ENCODE measurements at places on chromosomes 11 and 22.

DNA sequence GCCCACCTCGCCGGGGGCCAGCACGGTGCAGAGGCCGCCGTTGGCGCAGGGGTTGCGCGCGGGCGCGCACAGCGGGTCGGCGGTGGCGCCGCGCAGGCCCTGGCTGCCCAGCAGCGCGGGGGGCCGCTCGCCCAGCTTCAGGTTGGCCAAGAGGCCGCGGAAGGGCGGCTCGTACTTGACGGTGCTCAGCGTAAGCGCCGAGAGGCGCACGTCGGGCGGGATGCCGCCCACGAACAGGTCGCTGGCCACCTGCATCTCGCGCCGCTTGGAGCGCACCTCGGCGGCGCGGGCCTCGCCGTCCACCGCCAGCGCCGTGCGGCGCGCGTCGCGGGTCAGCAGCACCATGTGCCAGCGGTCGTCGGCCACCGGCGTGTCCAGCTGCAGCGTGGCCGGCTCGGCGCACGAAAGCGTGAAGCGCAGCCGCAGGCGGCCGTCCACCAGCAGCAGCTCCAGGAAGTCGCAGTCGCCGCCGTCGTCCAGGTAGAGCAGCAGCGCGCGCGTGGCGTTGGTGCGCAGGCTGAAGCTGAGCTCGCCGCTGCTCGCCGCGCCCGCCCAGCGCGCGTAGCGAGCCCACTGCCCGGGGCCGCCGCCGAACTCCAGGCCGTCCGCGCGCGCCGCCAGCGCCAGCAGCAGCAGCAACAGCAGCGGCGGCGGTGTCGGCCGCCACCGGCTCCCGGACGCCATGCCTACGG lies 9.8 kb downstream of the NRXN2 start:
- no peak for DNase-seq

GRCh38 chr11:8258784-8259183 lies 4.9 kb downstream of the LMO1 start:
- DNase-seq: peak; percentile 46

GRCh38 chr11:47570651-47571356 lies 5.4 kb downstream of the PTPMT1 start:
- no peak for DNase-seq

- DNase-seq: no peak
Observed at GRCh38 chr11:69012092-69013008, 696 bp downstream of the MRGPRF start.

DNA sequence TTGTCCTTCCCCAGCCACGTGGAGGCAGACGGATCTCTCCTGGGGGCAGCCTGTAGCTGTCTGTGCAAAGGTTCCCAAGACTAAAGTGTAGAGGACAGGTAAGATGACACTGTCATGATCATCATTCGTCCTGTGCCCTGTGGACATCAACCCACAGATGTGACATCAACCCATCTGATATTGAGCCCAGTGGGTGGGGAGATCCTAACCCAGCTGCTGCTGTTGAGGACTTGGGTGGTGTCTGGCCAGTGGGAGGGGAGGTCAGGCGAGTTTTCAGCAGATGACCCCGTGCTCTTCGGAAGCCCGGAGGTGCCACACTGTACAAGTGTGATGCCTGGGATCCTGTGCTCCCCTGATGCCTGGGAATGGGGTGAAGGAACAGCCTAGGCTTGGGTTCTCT lies 1.2 kb upstream of the GAL start:
- DNase-seq: no peak

DNA sequence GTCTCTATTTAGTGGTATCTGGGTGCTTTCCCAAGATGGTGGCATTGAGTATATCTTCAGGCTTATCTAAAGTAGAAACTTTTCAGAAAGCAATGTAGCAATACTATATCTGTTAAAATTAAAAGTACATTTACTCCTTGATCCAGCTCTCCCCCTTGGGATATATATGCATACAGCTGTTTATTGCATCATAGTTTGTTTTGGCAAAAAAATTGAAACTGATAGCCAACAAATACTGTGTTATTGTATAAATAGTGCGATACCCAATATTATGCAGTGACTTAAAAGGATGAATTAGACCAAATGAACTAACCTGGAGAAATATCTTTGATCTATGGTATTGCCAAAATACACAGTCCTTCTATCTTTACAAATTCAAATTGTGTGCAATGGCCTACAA lies 8.4 kb upstream of the OR10A3 start:
- no peak for DNase-seq

DNA sequence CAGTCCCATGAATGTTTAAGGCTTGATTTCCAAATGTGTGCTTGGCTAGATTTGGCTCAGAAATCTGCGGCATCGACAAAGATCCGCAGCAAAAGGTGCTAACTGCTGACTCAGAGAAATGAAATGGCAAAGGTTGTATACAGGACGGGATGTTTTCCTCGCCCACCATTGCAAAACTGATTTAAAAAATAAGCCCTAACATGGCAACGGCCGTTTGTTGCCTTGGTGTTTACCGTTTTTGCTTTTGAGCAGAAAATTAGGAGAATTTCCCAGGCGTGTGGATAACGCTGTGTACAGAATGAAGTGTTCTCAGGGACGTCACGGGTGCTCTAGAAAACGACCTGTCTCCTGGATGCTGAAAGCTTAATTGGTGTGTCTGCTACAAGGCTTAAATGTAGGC lies 70.2 kb downstream of the ARHGAP8 start:
- no peak for DNase-seq

DNA sequence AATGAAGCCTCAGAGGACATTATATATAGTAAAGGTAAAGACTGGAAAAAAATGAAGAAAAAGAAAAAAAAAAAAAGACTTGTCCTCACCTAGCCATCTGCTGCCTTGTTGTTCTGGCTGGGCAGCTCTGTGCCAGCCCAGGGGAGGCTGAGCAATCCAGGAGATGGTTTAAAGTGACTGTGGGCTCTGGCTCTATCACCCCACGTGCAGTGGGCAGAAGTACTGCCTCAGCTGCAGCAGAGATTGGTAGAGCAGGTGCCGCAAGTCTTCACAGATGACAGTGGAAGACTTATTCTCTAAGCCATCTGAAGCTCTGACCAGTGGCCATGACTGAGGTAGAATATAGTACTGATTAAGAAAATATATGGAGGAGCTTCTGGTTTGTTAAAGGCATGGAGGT lies 62.2 kb downstream of the SGSM3 start:
- DNase-seq: no peak

DNA sequence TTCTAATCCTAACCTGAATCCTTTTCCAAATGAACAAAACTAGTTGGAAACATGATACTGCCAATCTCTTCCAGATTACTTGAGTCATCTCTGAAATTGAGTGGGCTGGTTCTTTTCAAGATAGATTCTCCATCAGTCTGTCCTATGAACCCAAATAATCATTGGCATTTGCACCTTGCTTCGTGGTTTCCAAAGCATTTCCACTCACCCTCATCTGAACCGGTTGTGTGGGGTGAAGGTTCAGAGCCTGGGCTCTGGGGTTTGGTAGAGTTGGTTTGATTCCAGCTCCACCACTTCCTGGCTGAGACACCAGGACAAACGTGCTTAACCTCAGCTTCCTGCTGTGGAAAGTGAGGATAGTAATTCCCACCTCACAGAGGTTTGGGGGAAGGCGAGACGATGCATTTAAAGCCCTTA lies 206.4 kb upstream of the E2F8 start:
- DNase-seq: no peak

DNA sequence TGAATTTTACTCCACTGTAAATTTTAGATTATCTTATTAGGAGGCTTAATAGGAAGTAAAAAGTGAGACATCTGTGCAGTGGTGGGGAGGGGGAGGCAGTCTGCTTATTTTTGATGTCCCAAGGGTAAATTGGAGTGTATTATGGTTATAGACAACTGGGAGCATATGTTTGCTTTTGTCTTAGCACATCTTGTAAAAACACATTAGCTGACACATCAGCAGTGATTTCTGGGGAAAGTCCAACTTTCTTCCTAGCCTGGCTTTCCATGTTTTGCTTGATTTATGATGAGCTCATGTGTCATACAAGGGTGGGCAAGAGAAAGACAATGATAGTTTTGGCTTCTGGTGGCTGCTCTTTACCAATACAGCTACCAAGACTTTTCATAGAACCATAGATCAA lies 4.0 kb downstream of the ANO3 start:
- no peak for DNase-seq

DNA sequence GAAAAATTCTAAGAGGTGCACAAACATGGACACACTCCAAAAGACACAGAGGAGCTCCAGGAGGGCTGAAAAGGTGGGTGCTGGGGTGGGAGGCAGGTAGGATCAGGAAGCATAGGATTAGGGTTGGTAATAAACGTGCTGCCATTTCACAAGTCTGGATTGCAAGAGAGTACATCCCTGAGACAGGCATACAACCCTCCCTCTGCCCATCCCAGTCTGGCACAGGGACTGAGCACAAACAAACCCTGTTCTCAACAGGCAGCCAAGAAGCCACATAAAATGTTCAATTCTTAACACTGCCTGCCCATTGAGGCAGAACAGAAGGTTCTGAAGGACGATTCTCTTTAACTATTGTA lies 18.5 kb downstream of the SLC35F2 start:
- DNase-seq: peak; percentile 20

DNA sequence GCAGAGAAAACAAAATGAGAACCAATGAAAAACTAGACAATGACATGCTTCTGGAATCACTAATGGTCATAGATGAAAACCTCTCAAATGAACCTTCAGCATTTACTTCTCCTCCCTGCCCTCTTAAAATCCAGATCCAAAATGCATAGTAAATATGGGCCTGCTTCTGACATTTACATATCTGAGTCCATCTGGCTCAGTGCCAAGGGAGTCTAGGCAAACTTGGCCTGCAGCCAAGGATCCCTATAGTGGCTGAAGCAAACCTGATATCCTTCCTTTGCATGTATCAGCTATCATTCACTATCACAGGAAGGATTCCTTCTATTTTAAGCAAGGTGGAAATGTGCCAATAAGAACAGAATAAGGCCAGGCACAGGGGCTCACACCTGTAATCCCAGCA lies 104.8 kb downstream of the C11orf58 start:
- no peak for DNase-seq

DNA sequence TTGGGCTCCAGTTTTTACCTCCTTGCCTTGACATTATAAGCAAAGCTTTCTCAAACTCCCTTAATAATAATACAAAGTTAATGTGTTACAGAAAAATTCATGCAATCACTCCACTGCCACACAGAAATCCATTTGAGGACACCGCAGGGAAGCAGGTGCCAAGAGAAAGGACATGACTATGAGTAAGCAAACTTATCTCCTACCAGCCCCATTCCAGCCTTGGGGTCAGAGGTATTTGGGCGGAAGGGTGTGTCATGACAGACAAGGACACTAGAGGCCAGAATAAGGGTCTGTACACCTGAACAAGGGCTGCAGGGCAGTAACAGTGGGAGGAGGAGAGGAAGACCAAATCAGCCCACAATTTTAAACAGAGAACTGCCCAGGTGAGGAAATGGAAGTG lies 5.9 kb downstream of the GNG3 start:
- DNase-seq: no peak

- no peak for DNase-seq
Observed at GRCh38 chr11:66047541-66048365, 1.2 kb downstream of the GAL3ST3 start.

DNA sequence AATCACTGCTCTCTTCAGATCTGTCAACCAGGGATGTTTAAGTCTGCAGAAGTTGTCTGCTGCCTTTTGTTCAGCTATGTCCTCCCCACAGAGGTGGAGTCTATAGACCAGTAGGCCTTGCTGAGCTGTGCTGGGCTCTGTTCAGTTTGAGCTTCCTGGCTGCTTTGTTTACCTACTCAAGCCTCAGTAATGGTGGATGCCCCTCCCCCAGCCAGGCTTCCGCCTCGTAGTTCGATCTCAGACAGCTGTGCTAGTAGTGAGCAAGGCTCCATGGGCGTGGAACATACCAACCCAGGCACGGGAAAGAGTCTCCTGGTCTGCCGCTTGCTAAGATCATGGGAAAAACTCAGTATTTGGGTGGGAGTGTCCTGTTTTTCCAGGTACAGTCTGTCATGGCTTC lies 27.6 kb upstream of the CASP12 start:
- no peak for DNase-seq

DNA sequence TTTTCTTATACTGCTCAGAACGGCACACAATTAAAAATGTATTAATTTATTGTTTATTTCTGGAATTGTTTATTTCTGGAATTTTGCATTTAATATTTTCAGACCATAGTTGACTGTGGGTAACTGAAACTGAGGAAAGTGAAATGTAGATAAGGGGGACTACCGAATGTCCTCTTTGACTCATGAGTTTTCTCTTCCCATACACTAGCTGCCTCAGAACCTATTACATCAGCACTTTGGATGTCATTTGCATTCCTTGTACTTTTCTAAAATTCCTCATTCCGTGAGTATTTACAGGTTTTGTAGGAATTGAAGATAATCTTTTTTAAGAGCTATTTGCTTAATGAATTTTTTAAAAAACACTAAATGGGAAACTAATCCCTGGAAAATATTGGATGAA lies 29.8 kb downstream of the ZC3H12C start:
- DNase-seq: no peak

DNA sequence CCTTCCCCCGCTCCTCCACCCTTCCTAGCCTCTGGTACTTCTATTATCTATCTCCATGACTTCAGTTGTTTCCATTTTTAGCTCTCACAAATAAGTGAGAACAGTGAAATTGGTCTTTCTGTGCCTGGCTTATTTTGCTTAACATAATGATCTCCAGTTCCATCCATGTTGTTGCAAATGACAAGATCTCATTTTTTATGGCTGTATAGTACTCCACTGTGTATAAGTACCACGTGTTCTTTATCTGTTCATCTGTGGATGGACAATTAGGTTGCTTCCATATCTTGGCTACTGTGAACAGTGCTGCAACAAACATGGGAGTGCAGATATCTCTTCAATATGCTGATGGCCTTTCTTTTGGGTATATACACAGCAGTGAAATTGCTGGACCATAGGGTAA lies 6.9 kb upstream of the ABCC8 start:
- no peak for DNase-seq

- no peak for DNase-seq
Observed at GRCh38 chr11:69129647-69130046, 26.1 kb upstream of the SMIM38 start.

GRCh38 chr11:85699957-85700741 lies 14.2 kb upstream of the CCDC89 start:
- no peak for DNase-seq

Data from C1 segment of cervical spinal cord (tissue), 14 donors.